ENCODE measurements at places on chromosomes 4 and X.

GRCh38 chr4:82889287-82889686 is 1.7 kb downstream of the SEC31A start:
- no peak for DNase-seq

GRCh38 chrX:108299704-108300103 is 138.5 kb downstream of the COL4A6 start:
- no peak for DNase-seq

DNA sequence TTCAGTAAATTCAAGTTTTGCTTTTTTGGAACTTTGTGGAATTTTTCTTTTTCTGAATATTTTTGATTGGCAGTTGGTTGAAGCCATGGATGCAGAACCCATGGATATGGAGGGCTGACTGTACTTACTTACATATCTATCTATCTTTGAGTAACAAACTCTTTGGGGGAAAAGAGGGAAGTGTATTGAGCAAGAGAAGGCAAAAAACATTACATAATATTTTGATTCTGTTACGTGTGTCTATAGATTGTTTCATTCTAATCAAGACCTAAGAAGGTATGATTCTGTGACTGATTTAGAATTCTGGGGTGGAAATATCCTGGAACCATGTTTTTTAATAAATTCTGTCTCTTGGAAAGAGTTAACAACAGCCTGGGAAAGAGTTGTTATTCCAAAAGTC is 31.5 kb downstream of the GRSF1 start:
- no peak for DNase-seq

DNA sequence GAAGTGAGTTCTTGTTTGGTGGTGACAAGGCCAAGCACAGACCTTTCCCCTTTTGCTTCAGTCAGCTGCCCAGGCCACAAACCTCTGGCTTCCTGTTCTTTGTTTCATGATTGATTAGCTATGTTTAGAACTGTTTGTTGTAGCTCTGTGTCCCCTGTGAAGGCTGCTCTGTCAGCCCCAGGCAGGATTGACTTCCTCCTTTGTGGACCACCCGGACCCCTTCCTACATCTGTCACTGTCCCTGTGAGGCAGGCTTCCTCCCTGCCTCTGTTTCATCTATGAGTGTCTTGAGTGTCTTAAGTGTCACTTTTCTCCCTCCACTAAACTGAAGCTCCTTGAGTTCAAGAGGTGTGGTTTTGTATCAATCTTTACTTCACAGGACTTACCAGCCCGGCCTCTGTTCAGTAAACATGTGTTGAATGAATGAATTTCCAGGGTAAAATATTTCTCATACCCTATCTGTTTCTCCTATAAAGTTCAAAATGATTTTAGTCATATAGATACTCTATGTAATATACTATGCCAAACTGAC is 83.5 kb downstream of the ZNF674 start:
- DNase-seq = no peak

DNA sequence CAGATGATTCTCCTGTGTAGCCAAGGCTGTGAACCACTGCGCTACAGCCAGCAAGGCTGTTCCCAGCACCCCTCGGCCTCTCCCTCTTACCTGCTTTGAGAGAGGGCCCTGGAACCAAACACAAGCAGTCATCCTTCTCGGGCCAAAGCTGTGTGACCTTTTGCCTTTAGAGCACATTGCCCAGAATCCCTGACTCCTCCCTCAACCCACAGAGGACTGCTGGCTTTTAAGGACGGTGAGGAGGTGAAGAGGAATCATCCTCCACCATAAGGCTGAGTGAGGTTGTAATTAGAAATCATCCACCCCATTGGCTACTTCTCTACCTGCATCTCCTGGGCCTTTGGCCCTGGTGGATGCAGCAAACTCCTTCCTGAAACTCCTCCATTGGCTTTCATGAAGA is 93.6 kb upstream of the PJA1 start:
- no peak for DNase-seq

GRCh38 chrX:123990169-123990568 is 28.7 kb downstream of the STAG2 start:
- no peak for DNase-seq

- DNase-seq = no peak
Measured at GRCh38 chr4:75513526-75514130, 575 bp downstream of the RCHY1 start.

DNA sequence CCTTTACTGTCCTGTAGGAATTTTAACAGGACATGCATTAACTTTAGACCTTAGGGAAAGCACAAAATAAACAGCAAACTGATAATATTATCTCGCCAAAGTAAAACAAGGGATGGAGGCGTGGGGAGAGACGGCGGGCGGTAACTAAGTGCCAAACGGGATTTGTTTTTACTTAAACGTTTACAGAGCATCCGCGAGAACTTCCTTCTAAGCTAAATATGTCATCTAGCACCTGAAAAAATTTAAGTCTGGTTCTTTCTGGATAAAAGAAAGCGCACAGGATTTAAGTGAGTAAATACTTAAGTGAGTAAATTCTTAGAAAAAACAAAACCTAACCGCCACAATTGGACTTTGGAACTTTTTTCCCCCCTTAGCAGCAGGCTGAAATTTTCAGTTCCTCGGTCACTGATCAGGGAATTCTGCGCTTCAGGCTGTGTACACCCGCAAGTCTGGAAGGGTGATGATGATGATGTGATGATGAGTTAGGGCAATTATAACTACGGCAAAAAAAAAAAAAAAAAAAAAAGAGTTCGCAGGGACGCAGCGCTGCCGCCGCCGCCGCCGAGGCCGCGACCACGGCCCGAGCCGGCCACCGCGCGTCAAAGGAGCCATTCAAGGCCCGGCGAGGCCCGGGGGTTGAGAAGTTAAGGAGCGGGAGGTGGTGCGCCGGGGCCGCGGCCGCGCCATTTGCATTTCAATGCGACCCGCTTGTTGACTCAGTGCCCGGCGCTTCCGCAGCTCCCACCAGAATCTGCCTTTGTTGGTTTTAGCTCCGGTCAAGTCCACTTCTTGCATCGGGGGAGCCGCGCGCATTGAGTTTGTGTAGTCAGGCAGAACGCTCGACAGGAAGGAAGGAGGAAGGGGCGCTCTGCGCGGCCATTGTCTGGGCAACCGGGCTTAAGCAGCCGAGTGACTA is 108.8 kb downstream of the SPRY1 start:
- no peak for DNase-seq
